NCI-H524 treated with DMSO at 0.1 percent for 48 hours (cell line): ENCODE measurements at places on chromosomes 13 and 19.

DNA sequence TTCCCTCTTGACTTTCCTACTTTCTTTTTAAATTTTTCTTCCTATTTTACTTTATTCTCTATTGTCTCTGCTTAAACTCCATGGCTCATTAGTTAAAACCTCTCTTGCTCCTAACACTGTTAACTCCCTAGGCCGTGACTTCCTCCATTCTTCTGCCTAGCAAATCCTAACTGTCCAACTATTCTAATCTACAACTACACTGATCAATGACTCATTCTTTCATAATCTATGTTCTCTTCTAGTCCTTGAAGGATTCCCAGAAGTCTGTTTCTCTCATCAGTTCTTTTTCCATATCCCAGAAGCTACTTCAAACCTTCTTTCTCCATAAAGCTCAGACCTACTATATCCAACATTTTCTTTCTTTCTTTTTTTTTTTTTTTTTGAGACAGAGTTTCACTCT, 66.9 kb downstream of the MICU2 start:
- no peak for DNase-seq

GRCh38 chr19:41955521-41955920, 3.6 kb downstream of the RABAC1 start:
- DNase-seq: no peak

DNA sequence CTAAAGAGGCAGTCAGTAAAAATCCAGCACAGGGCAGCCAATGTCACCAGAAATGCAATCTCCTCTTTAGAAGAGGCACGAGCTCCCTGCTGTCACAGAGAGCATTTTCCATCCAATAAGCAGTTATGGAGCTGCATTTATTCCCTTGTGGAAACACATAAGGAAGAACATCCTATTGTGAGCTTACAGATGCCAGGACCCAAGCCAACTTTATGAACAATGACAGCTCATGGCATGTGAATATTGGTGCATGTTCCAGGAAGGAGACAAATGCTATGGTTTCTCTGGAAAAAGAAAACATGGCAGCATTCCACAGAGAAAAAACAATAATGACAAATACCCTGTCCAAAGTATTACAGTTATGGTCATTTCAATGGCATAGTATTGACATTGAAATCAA, 955.6 kb downstream of the UQCRFS1 start:
- DNase-seq: no peak

DNA sequence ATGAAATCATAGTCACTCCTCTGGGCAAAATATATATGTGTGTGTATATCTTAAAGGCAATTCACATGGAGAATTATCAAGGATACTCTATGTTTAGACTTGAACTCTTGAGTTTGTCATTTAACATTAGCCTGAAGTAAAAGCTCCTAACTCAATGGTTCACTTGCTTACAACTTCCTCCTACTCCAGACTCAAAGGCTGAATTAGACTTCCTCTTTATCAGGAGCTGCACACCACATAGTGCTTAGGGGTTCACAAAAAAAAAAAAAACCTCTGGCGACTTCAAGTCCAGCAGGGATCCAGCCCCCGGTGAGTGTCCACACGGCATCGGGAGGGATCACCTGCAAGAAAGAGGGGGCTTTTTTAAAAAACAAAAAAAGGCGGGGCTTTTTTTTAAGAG, 68.2 kb upstream of the LSM14A start:
- no peak for DNase-seq

- no peak for DNase-seq
Measured at GRCh38 chr19:33274663-33275558, 27.4 kb downstream of the CEBPA start.

- no peak for DNase-seq
Measured at GRCh38 chr13:59038824-59039223, 1124.9 kb downstream of the DIAPH3 start.

GRCh38 chr19:13118424-13119193, 545 bp downstream of the NACC1 start:
- DNase-seq: no peak

- no peak for DNase-seq
Measured at GRCh38 chr13:78689011-78689410, 30.1 kb upstream of the OBI1 start.

GRCh38 chr19:4267101-4267900, 11.8 kb upstream of the SHD start:
- DNase-seq: peak; percentile 30

DNA sequence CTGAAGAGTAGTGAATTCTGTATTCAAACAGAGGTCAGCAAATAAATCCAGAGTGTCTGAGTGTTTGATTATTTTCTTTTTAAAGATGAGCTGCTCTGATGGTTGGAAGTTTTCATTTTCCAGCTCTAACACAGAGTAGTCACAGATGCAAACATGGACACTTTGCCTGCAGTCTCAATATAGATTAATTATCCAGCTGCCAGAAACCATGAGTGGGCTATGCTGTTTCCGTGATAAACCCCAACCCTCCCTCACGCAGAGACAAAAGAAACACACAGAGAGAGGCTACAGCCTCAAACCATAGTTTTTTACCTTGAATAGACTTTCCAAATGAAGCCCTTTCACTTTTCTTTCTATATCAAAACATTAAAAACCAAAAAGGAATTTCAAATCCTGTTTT, 884.7 kb downstream of the DIAPH3 start:
- no peak for DNase-seq

DNA sequence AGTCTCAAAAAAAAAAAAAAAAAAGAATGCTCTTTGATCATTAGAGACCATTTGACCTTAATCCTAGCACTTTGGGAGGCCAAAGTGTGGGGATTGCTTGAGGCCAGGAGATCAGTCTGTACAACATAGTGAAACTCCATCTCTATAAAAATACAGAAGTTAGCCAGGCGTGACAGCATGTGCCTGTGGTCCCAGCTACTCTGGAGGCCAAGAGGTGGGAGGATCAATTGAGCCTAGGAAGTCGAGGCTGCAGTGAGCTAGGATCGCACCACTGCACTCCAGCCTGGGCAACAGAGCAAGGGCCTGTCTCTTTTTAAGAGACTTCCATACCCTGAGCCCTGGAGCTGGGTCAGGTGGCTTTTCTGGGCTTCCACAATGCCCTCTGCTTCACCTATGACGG, 11.5 kb upstream of the COLGALT1 start:
- DNase-seq: no peak

DNA sequence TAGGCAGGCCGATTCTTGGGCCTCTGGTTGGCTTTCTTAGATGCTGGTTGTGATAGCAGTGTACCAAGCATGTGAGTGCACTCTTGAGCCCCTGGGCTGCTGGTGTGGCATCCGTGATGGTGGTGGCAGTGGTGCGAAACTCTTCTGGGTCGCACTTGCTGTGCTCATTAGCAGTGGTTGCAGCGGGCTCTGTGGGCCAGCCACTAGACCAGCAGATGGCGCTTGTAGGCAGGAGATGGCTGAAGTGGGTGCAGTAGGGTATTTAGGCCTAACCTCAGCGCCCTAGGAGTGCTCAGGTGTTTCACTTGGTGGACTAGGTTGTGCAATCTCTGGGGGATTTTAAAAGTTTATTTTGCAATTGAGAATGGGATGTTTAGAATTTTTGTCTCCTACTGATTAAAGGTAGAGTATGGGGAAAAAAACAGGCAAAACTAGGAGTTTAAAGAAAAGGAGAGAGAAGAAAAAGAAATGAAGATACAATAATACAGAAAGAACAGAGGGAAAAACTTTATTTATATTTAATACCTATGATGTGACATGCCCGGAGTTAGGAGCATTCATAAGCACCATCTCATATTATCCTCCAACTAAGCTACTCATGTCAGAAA, 4.3 kb upstream of the ZNF17 start:
- peak; percentile 41 for DNase-seq
